ENCODE measurements at places on chromosomes 3 and 15.

- DNase-seq: no peak
These were observed 9.6 kb upstream of the FAM174B start for GRCh38 chr15:92665100-92665555.

- no peak for DNase-seq
These were observed 115.9 kb upstream of the LPP start for GRCh38 chr3:188037965-188038581.

GRCh38 chr3:55826097-55826496 is 339.0 kb upstream of the WNT5A start:
- no peak for DNase-seq

GRCh38 chr15:95910643-95911212 is 419.8 kb upstream of the NR2F2 start:
- no peak for DNase-seq

DNA sequence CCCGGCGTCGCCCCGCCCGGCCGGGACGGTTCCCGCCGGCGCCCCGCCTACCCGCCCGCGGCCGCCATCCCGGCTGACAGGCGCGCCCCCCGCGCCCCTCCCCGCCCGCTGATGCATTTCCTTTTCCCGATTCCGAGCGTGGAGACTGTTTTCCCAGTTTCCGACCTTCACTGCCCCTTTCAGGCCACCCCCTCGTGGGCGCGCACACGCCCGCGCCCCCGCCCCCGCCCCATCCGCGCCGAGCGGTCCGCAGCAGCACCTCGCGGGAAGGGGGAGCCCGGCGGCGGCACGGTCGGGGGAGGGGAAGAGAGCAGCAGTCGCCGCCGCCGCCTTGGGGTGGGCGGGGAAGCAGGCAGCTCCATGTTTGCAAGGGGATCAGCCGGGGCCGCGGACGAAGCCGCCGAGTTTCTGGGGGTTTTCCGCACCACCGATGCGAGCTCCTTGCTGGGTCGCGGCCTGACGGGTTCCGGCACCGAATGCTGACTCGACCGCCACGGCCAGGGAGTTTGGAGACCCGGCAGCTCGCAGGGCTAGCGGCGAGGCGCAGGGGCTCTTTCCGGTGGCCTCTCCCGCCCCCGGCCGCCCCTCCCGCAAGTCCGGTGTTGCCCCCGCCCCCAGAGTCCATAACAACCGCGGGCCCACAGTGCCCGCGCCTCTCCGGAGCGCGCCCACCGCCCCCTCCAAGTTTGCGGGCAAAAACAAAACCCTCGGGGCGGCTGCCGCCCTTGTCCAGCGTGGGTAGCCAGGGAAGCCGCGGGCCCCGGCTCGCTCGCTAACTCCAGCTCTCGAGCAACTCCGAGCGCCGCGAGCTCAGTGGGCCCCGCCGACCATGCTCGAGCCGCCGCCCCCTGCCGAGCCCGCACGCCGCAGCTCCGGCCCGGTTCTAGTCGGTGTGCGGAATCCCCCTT is 3.2 kb upstream of the SIN3A start:
- peak; percentile 23 for DNase-seq

- DNase-seq: no peak
These were observed 16.2 kb downstream of the PLA1A start for GRCh38 chr3:119613872-119614271.

GRCh38 chr15:94098921-94099573 is 132.3 kb upstream of the MCTP2 start:
- DNase-seq: no peak

DNA sequence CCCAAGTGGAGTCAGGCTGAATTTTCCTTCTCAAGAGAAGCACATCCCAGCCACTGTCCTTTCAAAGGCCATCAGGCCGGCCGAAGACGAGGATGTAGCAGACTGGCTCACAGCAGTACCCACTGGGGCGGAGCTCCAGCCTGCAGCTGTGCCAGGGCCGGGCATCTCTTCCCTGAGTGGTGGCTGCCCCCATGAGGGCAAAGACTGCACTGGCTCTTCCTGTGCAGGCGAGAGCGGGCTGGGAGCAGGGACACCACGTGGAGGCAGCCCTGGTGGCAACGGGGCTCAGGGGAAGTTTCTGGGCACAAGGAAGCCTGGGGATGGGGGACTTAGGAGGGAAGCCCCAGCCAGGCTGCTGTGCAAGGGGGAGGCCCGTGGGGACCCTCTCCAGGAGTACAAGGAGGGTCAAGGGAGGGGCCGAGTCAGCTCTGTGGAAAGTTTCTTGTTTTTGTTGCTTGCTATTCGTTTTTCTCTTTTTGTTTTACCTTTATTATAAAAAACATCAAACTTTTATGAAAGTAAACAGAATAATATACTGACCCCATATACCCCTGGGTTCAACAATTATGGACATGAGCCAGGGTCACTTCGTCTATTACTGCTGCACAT is 66.1 kb downstream of the RPN1 start:
- DNase-seq: peak; percentile 73

- no peak for DNase-seq
These were observed 8.1 kb upstream of the IL20RB start for GRCh38 chr3:136949708-136950107.

All from NCI-H510A treated with DMSO at 0.1 percent for 48 hours (cell line).